ENCODE measurements at places on chromosomes 3 and 15.
A peak's percentile ranks its signal among the peaks of the same experiment; 100 is the strongest.

GRCh38 chr3:193190146-193190786, 50.8 kb upstream of the PLAAT1 start:
- no peak for DNase-seq

GRCh38 chr3:123314359-123315270, 112.9 kb downstream of the SEC22A start:
- no peak for DNase-seq

DNA sequence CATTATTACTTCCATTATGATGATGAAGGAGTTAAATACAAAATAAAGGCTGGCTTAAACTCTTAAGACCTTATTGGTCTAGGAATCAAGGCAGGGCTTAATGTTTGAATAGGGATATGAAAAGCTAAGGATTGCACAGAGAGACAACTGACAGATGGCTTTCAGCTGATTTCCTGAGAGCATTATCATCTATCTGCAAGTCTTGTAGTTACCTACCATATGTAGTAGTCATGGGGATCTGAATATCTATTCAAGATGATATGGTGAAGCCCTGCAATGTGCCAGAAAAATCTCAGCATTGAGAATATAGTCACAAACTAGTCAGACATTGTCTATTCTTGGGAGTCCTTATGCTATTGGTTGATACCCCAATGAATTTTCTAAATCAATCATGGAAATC, 47.5 kb upstream of the CHMP2B start:
- no peak for DNase-seq

GRCh38 chr3:9430733-9431132, 33.3 kb downstream of the SETD5 start:
- DNase-seq = no peak

- DNase-seq = no peak
Measured at GRCh38 chr3:147945968-147946519, 536.9 kb downstream of the ZIC1 start.

GRCh38 chr3:66092175-66092995, 53.7 kb upstream of the MAGI1 start:
- DNase-seq = no peak

DNA sequence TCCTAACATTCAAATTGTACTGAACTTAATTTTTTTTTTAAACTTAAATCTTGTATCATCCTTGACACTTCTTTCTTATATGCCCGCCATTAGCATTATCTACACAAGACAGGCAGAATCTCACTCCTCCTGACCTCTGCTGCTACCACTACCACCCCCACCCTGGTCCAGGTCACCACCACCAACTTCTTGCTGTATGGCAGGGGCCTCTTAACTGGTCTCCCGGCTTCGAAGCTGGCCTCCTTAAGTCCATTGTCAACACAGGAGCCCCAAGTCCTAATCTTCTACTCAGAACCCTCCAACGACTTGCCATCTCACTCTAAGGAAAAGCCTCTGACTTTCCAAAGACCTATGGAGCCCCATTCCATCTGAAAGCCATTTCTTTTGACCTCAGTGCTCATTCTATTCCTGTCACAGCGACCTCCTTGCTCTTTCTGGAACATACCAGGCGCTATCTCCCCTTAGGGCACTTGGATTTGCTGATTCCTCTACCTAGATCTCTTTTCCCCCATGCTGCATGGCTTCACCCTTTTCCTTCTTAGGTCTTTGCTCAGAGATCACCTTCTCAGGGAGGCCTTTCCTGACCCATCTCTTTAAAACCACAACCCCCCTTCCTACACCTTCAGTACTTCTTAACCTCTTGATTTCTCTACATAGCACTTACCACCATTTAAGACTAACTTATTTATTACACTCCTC, 2.6 kb downstream of the PRC1 start:
- no peak for DNase-seq

GRCh38 chr3:94115482-94115881, 52.6 kb downstream of the NSUN3 start:
- DNase-seq = no peak

DNA sequence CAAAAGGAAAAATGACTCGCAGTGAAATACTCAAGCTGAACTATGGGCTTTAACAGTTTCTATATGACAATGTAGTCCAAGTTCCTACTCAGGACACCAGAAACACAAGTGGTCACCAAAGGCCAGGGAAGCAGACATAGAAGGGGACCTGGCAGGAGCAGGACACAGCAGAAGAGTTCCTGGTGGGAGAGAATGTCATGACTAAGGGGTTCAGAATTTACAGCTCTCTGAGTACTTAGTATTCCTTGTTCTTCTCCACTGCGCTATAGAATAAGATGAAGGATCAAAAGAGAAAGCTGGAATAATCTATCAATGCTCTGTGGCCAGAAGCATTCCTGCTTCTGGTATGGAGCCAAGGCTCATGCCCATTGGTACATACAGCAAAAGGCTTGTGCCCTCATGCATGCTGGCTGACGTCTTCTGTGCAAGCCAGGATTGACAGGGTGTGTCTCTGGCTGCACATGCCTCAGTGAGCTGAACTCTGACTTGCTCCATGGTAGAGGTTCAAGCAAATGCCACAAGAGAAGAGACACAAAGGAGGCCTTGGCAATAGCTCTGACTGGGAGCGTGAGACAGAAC, 128.7 kb upstream of the SLC2A2 start:
- no peak for DNase-seq

DNA sequence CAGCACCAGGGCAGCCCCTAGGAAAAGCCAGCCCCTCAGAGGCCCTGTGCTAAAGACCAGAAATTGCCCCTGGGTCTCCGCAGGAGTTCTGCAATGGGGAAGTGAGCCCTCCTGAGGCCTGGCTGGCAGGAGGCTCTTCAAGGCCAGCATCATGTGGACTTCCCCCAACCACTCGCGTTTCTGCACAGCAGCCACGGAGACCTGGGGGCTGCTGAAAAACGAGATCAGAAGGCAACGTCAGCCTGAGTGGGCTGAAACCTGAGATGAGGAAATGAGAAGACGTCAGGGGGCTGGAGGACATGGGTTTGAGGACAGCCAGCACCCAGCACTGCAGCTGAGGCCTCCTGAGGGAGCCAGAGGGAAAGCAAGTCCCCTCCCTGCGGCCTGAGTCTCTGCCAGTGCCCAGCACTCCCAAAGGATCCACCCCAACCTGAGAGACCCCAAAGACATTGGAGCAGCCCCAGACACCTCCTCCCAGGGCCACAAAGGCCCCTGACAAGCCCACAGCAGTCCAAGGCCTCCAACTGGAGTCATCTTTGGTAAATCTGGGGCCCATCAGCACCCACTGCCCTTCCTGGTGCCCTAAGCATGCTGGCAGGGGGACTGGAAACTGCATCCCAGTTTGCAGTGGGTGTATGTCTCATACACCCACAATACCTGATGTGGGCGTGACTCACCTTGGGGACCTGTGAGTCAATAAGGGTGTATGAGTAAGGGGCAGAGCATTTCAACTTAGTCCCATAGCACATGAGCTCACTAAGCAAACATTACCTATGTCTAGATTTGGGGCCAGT, 29.2 kb upstream of the CYP11A1 start:
- peak; percentile 69 for DNase-seq

DNA sequence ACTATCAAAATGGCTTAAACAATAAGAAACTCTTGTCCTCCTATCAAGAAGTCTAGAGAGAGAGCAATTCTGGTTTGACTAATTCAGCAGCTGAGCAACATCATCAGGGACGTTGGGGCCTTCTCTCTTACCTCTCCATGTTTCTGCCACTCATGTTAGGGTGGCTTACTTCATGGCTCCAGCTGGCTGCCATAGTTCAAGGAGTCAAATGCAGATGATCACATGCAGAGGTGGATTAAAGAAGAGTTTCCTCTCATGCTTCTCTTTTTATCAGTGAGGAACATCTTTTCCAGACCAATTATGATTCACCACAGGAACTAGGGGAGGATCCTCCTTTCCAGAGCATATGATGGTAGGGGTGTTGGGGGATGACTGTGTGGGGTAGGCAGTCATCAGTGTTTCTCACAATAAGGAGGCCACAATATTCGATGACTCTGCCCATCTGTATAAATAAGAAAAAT, 45.5 kb downstream of the NEK11 start:
- DNase-seq = peak; percentile 28

- no peak for DNase-seq
Measured at GRCh38 chr15:35606450-35606779, 60.5 kb upstream of the DPH6 start.

- no peak for DNase-seq
Measured at GRCh38 chr3:171986757-171987518, 52.4 kb upstream of the FNDC3B start.

GRCh38 chr15:53581513-53581912, 177.9 kb downstream of the WDR72 start:
- no peak for DNase-seq

- no peak for DNase-seq
Measured at GRCh38 chr3:146598535-146598934, 6.6 kb downstream of the PLSCR5 start.

- no peak for DNase-seq
Measured at GRCh38 chr15:86917361-86917671, 837.6 kb downstream of the AGBL1 start.

DNA sequence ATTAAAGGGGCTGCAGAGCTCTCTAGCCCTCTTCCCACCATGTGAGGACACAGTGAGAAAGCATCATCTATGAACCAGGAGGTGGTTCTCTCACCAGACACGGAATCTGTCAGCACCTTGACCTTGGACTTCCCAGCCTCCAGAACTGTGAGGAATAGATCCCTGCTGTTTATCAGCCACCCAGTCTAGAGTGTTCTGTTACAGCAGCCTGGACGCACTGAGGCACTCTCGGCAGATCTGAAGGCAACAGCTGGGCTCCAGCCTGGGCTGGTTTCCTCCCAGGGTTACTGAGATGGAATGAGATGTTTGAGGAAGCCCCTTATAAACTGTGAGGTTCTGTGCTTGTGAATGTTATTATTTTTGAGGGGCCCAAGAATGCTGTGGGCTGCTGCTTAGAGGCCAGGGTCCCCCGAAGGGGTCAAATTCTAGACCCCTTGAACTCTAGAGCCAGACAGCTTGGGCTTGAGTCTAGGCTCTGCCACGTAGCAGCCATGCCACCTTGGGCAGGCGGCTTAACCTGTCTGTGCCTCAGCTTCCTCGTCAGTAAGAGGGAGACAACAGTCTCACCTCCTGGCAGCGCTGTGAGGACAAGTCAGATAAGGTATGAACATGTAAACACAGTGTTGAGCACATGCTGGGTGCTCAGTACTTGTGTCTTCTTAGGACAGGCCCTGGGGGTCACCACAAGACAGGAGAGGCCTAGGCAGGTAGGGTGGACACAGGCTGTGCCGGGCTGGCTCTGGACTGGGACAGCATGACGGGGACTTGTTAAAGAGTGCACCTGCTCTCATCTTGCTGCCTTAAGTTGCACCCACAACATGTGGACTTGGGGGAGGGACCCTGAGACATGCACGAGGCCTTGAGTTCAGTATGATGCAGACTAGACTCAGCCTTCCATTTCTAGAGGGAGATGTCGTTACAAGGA, 49.2 kb downstream of the MGLL start:
- no peak for DNase-seq

DNA sequence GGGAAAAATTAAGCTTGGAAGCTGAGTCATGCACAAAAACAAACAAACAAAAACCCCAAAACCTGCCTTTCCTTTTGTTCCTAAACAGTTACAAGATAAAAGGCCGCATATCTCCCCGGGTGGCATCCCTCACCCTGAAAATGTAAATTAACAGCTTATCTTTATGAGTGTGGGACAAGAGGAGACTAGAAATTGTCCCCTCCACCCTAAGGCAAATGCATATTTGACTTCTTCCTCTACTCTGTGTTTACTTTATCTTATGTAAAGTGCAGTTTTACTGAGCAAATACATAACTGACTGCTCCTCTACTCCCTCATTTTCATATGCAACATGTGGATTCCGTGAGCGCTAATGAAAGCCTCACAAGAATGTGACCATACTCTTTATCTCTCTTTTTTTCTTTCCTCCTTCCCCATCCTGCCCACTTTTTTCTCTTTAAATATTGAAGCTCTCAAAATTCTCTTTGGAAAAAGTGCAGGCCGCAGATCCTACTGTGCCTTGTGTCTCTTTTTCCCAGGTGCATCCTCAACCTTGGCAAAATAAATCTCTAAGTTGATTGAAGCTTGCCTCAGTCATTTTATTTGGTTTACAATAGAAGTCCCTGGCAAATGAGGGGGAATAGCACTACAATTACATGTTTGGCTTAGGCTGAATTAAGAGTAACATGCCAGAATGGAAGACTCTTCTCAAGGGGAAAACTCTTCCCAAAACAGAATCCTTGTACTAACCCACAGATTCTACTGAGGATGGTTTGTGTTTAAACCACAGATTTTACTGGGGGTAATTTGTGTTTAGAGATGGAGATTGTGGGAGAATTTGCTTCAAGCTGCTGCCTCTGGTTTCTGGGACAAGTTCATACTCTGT, 72.7 kb upstream of the WDR72 start:
- DNase-seq = no peak

GRCh38 chr3:33773637-33774036, 24.8 kb upstream of the PDCD6IP start:
- DNase-seq = no peak

GRCh38 chr3:124075753-124076152, 83.8 kb upstream of the ROPN1 start:
- DNase-seq = no peak

DNA sequence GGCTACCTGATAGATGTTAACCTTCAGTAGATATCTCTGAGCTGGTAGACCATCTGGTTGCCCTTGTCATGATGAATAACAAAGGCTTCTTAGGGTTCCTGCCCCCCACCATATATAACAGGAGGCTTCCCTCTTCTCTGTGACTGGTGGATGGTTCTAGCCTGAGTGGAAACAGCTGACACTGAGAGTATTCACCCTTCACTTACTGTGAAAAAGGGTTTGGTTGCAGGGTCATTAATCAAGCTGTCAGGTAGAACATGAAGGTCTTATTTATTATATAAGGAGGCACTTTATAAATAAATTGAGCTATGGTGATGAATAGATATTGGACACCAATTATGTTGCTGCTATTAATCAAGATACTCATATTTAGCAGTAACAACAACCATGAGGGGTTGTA, 58.6 kb downstream of the CACNA2D3 start:
- no peak for DNase-seq

GRCh38 chr3:15092686-15093085, 6.3 kb downstream of the RBSN start:
- no peak for DNase-seq

- DNase-seq = no peak
Measured at GRCh38 chr3:66280304-66280703, 59.5 kb downstream of the SLC25A26 start.

DNA sequence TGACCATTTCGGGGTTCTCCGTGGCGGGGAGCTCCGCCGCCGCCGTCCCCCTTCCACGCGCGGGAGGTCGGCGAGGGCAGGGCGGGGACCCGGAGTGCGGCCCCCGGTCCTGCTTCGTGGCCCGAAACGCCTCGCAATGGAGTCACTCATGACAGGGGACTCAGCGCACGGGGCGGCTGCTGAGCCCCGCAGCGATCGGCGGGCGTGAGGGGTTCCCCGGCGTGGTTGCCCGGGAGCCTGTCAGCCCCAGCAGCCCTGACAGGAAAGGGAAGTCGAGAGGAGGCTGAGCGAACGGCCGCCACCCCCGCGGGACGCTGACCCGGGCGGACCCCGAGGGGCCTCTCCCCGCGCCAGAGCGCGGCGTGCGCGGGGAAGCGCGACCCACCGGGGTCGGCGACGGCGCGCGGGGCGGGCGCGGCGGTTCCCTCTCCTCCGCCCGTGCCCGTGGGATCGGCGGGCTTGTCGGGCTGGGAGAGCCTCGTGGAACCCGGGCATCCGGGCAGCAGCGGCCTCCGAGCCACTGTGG, 564 bp upstream of the PIGZ start:
- peak; percentile 71 for DNase-seq

- no peak for DNase-seq
Measured at GRCh38 chr3:64203216-64203615, 22.1 kb downstream of the PRICKLE2 start.

Data from CD14-positive monocyte (primary cell).